MM.1S (cell line): ENCODE measurements at places on chromosomes 1 and 21.
A peak's percentile ranks its signal among the peaks of the same experiment; 100 is the strongest.

- DNase-seq, result peak; percentile 56
- H3K27ac ChIP-seq, result peak within 1 kb of the TSS; percentile 58; the same call in 1 of the 2 replicates
- H3K4me3 ChIP-seq, result peak within 1 kb of the TSS; percentile 65
- H3K4me1 ChIP-seq, result no peaks in the 10 kb centered on the region
- H3K36me3 ChIP-seq, result no peaks in the 10 kb centered on the region
Observed at GRCh38 chr1:115641762-115642167, at the start of gene VANGL1. TSS of gene VANGL1 (plus strand) at chr1:115641970. CDS start at chr1:115651414, 9,444 bp downstream.

DNA sequence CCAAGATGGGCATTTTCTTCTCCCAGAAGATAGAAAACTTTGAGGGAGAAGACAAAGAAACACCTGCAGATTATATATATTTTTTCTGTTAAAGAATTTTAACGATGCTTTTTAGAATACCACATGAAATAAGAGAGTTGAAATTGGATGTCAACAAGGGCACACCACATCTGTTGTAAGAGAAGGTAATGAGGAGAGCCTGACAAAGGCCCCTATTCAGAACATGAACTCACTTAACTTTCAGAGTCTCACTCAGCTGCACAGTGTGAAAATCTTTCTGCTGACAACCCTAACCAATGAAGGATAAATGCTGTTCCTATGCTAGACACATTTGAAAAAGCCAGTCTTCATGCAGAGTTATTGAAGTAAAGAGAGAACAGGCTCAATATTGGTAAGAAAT is 7.3 kb downstream of the KRTAP22-2 start:
- no peaks in the 10 kb centered on the region for H3K27me3 ChIP-seq
- H3K4me1 ChIP-seq, result no peaks in the 10 kb centered on the region
- no peak overlapping the region for H3K4me3 ChIP-seq
- no peak for DNase-seq

GRCh38 chr1:85282424-85282823 is 6.0 kb upstream of the BCL10 start:
- DNase-seq, result no peak
- H3K27ac ChIP-seq, result no peak overlapping the region
- no peak overlapping the region for H3K4me3 ChIP-seq
- no peaks in the 10 kb centered on the region for H3K4me1 ChIP-seq
- H3K36me3 ChIP-seq, result no peaks in the 10 kb centered on the region

DNA sequence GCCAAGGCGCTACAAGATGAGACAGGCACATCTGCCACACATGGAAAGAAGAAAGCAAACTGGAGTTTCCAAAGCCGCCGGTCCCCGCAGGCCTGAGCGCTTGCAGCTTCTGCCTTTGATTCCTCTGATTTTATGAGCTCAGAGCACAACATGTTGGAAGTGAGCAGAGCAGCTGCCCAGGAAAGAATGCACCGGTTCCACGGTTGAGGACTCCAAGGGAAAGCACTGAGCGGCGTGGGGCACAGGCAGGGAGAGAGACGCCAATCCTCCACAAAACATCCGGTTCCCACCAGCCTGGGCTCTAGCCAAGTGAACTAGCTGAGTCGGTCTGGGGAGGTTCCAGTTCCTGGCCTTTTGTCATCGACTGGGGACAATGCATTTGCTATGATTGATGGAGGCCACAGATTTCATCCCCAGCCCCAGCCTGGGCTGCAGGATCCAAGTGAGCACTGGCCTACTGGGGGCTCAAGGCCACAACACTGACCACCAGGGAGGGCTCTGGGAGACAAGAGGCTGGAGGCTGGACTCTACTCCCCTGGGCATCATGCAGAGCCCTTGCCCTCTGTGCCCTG is 253.1 kb upstream of the IRF2BP2 start:
- H3K4me3 ChIP-seq, result no peak overlapping the region
- H3K27ac ChIP-seq, result no peak overlapping the region
- no peak for DNase-seq

- peak; percentile 87 for DNase-seq
- H3K4me3 ChIP-seq, result no peak overlapping the region; the same call in 1 of the 2 replicates
- no peaks in the 10 kb centered on the region for H3K27me3 ChIP-seq
- no peaks in the 10 kb centered on the region for H3K36me3 ChIP-seq
- no peak overlapping the region for H3K27ac ChIP-seq
Observed at GRCh38 chr1:181166377-181167196, 78.1 kb downstream of the IER5 start.
